ENCODE measurements at places on chromosomes 4 and X.
A peak's percentile ranks its signal among the peaks of the same experiment; 100 is the strongest.

GRCh38 chrX:39814391-39814790, 283.4 kb downstream of the BCOR start:
- ATAC-seq: no peak

- ATAC-seq: no peak
These were observed 230.9 kb upstream of the AFF2 start for GRCh38 chrX:148269513-148269912.

DNA sequence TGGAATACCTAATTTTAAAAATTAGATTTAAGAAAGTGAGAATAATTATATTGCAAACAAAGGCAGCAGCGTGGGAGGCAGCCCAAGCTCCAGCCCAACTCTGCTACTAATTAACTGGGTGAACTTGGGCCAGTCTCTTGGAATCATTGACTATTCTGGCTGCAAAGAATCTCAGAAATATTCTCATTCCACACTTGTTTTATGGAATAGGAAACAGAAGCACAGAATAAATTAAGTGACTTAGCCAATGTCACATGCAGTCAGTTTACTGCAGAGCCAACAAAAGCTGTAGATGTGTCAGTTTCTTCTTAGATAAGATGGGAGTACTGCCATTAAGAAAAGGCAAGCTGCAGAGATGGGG, 132.6 kb upstream of the FAM9B start:
- ATAC-seq: no peak

DNA sequence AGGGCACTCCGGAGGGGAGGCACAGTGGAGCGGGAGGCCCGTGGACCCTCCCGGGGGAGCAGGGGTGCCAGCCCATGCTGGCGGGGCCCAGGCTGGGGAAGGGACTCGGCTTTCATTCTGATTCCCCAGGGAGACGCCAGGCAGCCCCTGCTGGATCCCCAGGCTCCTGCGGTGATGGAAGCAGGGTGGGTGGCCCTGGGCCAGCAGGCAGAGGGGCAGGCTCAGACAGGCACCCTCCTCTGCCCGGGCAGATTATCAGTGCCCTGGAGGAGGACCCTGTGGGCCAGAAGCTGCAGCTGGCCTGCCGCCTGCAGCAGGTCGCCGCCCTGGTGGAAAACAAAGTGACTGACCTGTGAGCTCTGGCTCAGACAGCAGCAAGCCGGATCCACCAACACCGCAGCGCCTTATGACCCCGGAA, 2.1 kb upstream of the SRPK3 start:
- ATAC-seq: peak; percentile 9

DNA sequence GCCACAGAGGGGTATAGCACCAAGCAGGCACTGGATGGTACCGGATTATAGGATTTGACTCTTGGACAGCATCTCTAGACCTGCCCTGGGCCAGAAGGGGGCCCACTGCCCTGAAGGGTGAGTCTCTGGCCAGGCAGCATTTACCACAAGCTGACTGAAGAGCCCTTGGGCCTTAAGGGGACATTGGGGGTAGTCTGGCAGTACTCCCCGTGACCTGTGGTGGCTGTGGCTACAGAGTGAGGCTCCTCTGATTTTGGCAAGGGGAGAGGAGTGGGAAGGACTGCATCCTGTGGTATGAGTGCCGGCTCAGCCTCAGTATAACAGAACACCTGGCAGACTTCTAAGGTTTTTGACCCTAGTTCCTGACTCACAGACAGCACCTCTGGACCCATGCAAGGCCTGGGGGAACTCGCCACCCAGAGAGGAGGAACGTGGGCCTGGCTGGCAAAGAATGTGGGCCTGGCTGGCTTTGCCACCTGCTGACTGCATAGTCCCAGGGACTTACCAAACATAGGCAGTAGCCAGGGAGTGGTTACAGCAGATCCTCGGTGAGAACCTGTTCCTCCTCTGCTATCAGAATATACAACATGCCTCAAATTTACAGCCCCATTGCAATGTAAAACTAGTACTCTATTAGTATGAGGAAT, 48.1 kb downstream of the ABCB7 start:
- ATAC-seq: peak; percentile 35

DNA sequence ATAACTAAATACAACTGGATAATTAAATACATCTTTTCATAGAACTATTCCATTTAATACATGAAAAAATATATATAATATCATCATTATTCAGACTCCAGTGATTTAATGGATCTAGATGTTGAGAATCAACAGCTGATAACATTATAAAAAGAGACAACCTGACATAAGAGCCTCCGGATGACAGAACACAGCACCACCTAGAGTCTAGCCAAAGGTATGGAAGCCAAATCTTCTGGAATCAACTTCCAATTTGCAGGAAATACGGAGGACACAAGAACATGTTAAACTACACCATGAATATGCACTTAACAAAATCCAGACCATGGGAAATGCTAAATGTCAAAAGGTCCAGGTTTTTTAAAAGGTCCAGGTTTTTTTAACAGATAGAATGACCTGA, 55.0 kb downstream of the LRBA start:
- ATAC-seq: peak; percentile 46

DNA sequence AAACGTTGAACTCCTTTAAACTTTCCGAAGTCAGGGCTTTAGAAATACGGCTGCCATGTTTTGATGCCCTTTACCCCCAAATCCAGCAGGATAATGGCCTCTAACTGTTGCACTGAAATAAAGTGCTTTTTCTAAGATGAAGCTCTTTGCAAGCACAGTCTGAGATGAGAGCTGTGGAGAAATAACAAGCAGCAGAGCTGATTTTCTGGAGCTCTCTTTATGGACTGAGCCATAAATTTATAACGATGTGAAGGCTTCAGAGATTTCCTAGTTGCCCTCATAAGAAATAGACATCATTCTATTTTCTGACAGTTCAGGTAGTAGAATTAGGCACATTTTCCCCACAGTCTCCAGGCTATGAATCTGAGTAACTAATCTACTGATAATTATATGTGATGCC, 567.3 kb downstream of the PDHA2 start:
- ATAC-seq: no peak

DNA sequence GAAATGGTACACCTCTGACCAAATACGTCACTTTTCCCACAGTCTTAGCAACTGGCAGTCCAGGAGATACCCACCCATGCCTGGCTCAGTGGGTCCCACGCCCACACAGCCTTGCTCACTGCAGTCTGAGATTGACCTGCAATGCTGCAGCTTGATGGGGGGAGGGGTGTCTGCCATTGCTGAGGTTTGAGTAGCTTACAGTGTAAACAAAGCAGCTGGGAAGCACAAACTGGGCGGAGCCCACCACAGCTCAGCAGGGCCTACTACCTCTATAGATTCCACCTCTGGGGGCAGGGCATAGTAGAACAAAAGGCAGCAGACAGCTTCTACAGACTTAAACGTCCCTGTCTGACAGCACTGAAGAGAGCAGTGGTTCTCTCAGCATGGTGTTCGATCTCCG, 52.7 kb downstream of the AMER1 start:
- ATAC-seq: no peak

DNA sequence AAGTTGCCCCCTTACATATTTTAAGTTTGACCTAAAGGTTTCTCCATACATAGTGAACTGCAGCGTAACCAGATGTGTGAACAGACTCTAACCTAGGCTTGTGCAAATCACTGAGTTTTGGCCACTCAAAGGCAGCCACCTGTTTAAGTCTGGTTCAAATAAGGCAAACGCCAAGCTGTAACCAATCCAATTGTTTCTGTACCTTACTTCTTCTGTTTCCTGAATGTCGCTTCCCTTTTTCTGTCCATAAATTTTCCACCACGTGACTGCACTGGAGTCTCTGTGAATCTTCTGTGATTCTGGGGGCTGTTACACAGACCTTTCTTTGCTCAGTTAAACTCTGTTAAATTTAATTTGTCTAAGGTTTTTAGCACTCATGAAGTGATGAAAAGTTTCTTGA, 618.8 kb downstream of the GLUD2 start:
- ATAC-seq: no peak

GRCh38 chr4:24056289-24056688, 166.4 kb upstream of the PPARGC1A start:
- ATAC-seq: no peak

DNA sequence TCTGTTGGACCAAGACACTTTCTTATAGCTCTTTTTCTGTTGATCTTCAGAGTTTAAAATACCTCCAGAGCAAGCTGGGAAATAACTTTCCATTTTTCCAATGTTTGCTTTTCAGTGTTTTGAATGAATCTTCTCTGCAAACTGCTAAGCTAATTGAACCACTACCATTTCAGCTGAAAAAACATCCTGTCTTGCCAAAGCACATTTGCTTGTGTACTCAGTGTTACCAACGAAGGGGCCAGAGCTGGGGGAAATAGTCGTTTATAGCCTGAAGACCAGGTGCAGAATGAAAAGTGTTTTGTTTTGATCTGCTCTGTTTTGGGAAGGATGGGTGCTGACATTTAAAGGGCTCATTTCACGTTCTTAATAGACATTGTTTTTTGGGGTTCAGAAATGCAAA, 88.4 kb upstream of the CLNK start:
- ATAC-seq: no peak

- ATAC-seq: no peak
These were observed 165.3 kb downstream of the GLRA2 start for GRCh38 chrX:14694611-14695010.

DNA sequence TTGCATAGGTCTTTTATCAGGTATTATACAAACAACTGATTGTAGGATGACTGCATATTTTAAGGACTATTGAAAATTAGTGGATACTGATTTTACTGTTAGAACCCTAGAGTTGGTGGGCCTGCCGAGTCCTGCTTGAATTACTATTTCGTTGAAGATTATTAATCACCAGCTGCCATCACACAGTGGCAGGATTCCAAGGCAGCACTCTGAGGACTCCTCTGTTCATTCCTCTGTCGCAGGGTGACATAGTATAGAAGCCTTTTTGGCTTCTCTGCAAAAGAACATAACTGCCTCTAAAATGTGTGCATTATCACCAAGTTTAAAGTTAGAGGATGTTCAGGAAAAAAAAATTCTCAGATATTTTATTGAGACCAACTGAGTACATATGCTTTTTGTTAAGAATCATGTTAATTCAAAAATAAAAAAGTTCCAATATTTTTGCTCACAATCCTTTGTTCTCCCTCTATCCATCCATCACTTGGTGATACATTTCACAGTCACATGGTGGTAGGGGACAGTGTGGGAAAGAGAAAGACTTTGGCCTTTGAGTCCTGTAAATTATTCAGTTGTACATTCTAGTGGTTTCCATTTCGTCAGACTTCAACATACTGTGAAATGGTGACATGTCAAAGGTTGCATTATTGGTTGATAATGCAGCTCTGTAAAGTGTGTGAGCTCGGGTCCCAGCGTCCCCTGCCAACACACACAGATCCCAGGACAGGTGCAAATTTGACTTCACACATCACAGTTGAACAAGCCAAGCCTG, 332.5 kb downstream of the GRID2 start:
- ATAC-seq: no peak

DNA sequence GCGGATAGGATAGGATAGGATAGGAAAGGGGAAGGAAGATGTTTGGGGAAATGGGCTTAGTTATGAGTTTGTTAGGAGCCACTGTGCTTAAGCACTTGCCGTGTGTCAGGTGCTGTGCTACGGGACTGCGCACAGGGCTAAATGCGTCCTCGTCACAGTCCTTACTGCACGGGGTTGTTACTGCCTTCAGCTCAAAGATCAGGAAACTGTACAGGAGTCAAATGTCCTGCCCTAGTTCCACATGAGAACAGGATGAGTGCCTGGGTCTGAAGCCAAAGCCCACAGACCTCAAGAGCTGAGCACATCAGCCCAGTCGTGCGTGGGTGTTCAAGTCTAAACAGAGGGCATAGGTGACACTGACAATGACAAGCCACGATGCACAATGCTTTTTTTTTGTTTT, 15.0 kb downstream of the ACSL1 start:
- no peak for ATAC-seq

DNA sequence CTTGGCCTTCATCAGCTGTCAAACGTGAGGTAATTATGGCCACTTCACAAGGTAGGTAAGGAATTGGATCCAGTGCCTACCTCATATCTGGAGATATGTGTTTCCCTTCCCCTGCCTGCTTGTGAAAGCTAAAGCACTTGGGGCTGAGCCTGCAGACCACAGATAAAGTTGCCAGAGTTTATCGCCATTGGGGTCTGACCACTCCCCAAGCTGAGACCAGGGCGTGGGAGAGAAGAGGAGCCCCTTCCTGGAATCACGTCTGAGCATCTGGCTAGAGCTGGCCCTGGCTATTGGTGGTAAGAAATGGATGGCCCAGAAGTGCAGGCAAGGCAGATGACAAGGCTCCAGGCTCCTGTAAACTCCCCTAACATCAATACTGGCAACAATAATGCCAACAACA, 2.7 kb downstream of the ALAS2 start:
- ATAC-seq: no peak

DNA sequence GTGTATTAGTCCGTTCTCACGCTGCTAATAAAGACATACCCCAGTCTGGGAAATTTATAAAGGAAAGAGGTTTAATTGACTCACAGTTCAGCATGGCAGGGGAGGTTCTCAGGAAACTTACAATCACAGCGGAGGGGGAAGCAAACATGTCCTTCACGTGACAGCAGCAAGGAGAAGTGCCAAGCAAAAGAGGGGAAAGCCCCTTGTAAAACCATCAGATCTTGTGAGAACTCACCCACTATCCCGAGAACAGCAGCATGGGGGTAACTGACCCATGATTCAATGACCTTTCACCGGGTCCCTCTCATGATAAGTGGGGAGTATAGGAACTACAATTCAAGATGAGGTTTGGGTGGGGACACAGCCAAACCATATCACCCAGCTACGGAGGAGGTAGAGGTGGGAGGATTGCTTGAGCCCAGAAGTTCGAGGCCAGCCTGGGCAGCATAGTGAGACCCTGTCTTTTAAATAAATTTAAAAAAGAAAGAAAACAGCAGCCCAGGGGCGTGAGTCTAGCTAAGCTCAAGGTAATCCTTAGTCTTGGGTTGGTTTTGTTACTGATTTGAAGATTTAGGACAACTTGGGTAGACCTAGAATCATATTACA, 46.4 kb upstream of the TMEM131L start:
- ATAC-seq: no peak

- ATAC-seq: peak; percentile 66
These were observed 4.9 kb downstream of the CHRNA9 start for GRCh38 chr4:40340030-40340429.

DNA sequence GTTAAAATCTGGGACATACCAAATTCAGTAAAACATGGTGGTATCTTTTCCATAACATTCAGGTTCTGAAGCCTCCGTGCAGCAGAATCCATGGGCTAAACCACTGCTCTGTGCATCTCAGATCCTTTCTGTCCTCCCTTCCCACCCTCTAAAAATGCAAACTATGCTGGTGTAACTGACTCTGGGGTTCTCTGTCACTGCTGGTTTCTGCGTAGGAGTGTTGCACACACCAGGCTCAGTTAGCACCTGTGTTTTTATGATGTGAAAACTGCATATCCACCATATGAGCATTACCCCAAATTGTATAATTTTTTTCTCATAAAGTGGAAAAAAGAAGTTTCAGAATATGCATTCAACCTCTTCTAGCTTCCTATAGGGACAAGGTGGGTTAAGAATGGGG, 22.4 kb upstream of the IL21 start:
- no peak for ATAC-seq
